ENCODE measurements at places on chromosomes 11 and 22.

- no peak for DNase-seq
These were observed 782 bp upstream of the TTC12 start for GRCh38 chr11:113313601-113314000.

GRCh38 chr22:47174671-47175112 is 412.2 kb downstream of the TBC1D22A start:
- no peak for DNase-seq

GRCh38 chr11:118820412-118821357 is 29.7 kb upstream of the DDX6 start:
- no peak for DNase-seq

DNA sequence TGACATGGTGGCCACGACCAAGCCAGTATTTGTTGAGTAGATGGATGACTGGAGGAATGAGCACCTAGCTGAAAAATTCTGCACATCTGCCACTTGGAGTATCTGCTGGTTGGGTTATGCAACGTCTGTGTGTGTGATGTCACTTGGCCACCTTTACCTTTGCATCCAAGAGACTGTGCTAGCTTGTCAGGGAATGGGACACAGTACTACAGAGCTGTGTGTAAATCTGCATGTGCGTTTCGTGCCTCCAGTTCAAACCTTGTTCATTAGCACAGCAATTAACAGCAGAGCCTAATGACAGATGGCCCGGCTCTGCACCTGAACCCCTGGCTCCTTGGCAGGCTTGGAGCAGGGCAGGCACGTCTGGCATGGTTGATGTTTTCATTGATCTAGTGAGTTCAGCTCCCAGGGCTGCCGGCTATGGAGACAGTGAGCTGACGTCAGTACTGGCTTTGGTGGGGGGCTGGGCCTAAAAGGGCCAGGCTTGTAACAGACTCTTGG is 188.4 kb upstream of the NAV2 start:
- DNase-seq: no peak

GRCh38 chr11:35623621-35624168 is 5.4 kb downstream of the FJX1 start:
- DNase-seq: no peak

GRCh38 chr11:36013950-36014897 is 70.4 kb downstream of the LDLRAD3 start:
- no peak for DNase-seq

DNA sequence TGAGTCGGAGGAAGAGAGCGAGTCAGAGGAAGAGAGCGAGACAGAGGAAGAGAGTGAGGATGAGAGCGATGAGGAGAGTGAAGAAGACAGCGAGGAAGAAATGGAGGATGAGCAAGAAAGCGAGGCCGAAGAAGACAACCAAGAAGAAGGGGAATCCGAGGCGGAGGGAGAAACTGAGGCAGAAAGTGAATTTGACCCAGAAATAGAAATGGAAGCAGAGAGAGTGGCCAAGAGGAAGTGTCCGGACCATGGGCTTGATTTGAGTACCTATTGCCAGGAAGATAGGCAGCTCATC is 780 bp downstream of the TRIM44 start:
- DNase-seq: no peak

GRCh38 chr11:131957201-131957600 is 586.8 kb downstream of the NTM start:
- no peak for DNase-seq

DNA sequence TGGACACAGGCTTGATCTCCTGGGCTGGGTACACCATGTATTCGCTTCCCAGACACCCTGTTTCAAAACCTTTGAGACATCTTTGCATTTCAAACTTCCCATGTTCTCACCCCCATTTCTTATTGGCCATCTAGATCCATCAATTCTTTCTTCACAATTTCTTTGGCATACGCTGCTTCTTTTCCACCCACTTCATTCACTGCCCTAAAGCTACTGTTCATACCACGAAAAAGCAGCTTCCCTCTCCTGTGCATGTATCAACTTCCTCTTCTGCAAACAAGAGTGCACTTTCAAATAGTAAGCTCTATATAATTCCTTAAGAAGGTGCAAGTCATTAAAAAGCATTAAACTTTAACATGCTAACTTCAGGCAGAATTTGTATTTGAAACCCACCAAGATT is 21.4 kb downstream of the UVRAG start:
- DNase-seq: no peak

DNA sequence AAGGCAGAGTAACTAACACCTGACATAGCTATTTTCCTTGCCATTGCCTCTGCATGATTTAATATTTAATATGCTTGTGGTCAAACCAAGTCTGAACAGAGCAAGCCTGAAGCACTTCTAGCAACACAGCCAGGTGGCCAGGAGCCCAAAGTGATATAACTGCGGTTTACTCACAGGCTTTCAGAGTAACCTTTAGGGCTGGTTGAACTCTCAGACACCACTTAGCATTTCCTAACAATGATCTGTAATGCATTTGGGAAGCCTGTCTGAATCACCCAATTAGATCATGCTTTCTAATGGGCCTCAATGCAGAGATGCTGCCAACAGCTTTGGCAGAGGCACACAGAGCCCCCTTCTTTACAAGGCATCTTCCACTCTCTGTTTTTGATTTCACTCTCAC is 96.1 kb downstream of the FDX1 start:
- peak; percentile 52 for DNase-seq

DNA sequence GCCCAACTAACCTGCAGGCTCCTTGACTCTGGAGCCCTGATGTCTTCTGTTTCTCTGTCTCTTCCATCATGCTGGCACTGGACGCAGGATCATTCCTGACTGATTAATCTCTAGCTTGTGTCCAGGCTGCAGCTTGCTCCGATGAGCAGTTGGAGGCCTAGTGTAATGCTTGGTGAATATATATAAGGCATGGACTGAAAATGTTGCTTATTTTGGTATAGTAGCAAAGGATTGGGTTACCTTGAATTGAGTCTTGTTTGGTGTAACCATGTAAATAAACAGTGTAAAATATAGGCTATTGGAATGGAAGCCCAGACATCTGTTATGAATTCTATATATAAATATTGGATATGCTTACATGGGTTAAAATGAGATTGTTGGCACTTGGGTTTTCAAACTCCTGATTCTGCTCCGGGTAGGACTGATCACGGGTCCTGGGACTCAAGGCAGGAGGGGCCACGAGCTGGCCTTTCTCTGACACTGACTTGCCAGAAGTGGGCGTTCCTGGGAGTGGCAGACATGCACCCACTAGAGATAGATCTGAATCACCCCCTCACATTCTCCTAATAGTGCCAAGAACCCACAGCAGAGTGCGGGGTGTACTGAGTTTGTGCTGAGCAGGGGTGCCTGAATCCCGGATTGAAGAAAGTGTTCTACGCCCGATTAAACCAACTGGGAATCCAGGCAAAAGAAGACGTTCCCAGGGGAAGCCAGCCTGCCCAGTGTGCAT is 25.8 kb downstream of the LRP5 start:
- no peak for DNase-seq

DNA sequence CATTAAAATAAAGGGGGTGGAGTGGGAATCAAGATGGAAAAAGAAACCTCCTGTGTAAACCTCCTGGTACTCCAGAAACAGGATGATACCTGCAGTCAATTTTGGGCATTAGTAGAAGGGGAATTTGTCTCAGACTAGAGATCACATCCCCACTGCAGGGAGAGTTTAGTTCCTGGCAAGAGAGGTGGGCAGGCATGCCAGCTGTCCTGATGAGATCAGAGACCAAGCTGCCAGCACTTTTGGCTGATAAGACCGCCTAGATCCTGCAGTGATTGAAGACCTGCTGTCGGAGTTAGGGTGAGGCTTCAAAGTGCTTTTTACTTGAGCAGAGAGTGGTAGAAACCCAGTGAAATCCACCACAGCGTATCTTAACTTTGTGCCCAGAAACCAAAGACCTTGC is 29.7 kb upstream of the NELL1 start:
- DNase-seq: no peak

DNA sequence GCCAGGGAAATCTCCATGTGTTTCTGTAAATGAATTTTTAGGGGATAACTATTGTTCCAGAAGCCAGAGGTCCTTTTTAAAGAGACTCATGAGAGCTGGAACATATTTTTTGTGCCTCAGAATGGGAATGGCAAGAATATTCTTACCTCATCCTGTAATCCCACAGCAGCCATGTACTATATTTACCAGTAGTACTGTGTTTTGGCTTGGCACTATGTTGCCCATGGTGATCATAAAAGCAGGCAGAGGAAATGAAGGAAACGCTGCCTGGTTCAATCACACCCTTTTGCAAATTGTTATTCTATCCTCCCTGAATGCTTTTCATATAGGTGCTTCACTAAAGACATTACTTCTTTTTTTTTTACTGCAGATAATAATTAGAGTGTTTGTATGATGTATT is 81.0 kb downstream of the ANO3 start:
- no peak for DNase-seq

DNA sequence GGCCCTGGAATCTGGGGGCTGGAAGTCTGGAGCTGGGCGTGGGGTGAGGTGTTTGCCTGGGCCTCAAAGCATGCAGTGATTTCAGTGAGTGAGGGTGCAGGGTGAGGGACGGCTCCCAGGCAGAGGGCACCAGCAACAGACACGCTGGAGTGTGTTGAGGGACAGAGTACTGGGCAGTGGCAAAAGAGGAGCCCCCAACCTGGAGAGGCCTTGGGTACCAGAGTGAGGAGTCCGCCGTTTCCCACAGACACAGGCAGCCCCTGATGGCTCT is 12.0 kb upstream of the TBC1D22A start:
- no peak for DNase-seq

- no peak for DNase-seq
These were observed 26.4 kb downstream of the C11orf91 start for GRCh38 chr11:33674035-33674814.

GRCh38 chr11:85118151-85118550 is 509.0 kb downstream of the DLG2 start:
- DNase-seq: no peak

DNA sequence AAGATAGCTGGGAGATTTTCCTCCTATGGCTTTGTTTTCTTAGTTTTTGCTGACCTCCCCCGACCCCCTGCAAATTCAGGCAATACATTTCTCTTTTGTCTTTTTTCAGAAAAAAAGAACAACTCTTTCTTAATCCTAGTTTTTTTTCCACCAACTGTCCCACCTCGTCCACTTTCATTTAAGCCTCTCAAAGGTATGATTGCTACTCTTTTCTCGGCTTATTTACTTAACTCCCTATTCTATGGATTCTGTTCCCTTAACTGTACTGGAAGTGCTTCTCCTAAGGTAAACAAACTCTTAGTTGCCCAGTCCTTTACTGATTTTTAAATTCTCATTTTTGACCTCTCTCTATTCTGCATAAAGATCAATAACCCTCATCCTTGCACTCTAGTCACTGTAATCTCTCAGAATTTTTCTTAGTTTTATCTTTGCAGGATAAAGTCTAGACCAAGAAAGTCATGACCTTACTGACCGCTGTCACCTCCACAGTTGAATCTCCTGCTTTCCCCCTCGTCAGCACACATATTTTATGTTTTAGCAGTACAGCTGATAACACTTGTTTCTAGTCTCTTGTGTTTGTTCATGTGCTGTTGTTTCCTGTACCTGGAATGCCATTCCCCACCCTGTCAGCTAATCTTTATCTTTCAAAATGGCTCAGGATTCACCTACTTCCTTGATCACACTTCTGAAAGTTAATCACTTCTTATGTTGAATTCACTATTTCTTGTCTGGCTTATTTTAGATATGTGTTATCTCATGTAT is 14.9 kb downstream of the TBCEL start:
- no peak for DNase-seq

DNA sequence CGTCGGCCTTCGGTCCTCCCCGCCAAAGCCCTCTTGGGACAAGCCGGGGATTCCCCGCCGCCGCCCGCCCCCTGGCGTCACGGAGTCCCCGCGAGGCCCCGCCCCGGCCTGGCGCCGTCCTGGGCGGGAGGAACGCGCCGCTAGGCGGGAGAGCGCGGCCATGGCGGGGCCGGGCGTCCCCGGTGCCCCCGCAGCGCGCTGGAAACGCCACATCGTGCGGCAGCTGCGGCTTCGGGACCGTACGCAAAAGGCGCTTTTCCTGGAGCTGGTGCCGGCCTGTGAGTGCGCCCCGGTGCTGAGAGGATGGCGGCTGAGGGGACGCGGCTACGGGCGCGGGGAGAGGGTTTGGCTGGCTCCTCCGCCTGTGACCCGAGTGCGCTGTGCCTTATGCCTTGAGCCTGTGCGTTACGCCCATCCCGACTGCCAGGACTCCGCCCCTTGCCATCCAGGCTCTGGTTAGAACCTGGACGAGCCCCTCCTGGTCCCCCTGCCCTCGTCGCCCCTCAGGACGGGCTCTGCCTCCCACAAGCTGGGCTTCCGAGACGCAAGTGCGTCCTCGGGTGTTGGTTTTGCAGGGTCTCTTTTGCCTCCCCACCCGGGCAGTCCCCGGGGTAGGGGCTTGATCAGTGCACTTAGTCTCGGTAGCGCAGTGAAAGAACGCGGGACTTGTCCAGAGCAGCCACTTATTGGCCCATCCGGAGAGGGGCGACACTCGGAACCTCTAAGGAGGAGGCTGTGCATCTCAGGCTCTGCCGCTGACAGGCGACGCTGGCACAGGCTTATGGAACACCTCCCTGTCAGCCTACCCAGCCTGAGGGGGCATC is at the start of gene ATG16L2:
TSS of gene ATG16L2 (plus strand) at position 126 of the 824 bp plus-strand sequence. CDS start at position 161, 35 bp downstream.
- DNase-seq: peak; percentile 80

- no peak for DNase-seq
These were observed 62.4 kb downstream of the BRD1 start for GRCh38 chr22:49765091-49765771.

GRCh38 chr11:12251666-12252560 is 125.5 kb upstream of the PARVA start:
- no peak for DNase-seq

DNA sequence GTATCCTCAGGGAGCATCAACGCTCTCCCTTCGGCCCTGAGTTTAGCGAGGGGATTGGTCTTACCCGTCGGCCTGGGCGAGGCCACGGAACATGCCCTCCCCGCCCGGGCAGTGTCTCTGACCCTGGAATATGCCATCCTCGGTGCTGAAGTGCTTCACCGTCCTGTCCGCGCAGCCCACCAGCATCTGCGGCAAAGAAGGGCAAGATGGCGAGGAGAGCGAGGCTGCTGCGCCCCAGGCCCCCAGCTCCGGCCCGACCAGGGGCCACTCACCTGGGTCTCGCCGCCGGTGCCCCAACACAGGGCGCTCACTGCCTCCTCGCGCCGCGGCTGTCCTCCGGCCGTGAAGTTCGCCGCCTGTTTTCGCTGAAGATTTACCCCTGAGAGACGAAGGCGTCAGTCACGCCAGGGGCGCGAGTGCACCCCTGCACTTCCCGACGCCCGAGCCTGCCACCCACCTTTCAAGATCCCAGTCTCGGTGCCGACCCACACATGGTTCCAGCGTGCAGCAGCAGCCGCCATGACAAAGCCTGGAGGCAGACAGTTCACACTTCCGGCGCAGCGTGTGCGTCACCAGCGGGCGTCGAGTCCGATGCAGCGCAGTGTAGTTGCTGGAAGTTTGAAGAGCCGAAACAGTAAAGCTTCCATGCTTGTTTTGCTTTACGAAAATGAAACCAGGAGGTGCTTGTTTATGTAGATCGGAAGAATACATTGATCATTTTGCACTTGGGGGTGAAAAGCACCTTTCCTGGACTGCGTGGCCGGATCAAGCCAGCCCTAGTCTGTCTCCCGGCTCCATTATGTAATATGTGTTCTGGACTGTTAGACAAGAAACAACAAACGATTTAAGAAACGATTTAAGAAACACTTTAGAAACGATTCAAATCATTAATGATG is at the start of gene WDR74:
TSS of gene WDR74 (minus strand) at position 541 of the 896 bp plus-strand sequence. CDS start at position 521, 20 bp downstream.
- DNase-seq: peak; percentile 76
